ENCODE measurements at places on chromosomes 3 and 15.

GRCh38 chr3:81268526-81268925 is 492.9 kb downstream of the GBE1 start:
- DNase-seq: no peak

DNA sequence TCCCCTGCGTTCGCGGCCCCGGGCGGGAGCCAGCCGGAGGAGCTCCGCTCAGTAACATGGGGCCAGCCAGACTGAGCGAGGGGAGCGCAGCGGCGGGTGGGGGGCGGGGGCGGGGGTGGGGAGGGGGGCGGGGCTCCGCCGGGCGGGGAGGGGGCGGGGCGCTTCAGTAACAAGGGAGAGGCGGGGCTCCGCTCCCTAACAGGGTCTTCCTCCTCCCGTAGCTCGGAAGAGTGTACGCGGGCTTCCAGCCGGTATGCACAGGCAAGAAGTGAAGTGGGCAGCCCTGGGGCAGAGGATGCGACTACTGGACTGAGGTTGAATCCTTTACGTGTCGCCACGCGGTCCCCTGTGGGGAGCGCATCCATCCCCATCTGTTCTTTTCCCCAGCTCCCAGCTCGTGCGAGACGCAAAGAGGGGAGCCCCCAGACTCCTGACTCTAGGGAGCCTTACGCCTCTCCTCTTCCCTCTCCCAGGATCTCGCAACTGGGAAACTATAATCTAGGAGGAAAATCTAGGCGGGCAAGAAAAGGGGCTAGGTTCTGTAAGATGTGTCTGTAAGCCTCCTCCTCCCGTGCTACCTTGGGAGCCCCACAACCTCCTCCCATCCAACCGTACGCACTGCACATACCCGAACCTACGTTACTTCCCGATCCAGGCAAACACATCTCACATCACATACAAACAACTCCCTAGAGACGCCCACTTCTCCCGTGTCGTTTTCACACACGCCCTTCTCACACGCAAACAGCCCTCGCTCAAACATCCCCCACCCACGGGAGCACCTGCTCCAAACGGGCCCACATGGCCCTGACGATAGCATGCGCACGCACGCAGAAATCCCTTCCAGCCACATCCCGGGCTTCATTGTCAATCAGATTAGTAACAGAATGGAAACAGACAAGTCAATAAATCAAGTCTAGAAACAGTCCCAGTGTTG is at the start of gene SHF:
TSS of gene SHF (minus strand) at position 73 of the 937 bp plus-strand sequence. CDS start at position 58, 15 bp downstream.
- peak; percentile 78 for DNase-seq

GRCh38 chr3:144129536-144130214 is 158.1 kb downstream of the DIPK2A start:
- DNase-seq: no peak

- no peak for DNase-seq
These were observed 330.9 kb downstream of the ERC2 start for GRCh38 chr3:56137415-56137814.

GRCh38 chr15:35312344-35312743 is 227.2 kb upstream of the NANOGP8 start:
- DNase-seq: no peak

- peak; percentile 73 for DNase-seq
These were observed 161.3 kb upstream of the TLE3 start for GRCh38 chr15:70259028-70259424.

- no peak for DNase-seq
These were observed 39.5 kb upstream of the FMN1 start for GRCh38 chr15:33234020-33234461.

DNA sequence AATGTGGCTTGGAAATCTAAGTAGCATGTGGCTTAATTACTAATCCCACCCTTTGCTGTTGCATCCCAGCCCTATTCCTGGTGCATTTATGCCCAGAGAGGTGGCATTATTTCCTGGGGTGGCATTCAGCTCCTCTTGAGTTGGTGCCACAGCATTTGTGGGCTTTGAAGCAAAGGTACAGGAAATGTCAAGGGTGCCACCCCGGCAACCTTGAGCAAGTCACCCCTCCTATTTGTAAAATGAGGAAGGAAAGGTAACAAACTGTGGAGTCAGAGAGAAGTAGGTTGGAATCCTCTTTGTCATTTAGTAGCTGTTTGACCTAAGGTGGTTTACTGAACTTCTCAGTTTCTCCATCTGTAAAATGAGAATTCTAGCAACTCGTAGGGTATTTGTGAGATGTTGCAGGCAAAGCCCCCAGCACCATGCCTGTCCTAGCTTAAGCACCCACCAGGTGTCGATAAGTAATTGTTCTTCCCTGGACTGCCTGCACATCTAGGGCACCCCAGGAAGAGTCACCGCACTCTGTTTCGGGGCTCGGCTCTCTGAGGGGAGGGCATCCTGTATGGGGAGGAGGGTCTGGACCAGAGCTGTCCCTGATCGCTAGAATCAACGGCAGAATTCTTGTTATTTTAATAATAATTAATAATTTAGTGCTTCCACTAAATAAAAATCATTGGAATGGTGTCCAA is 17.1 kb downstream of the ISG20 start:
- DNase-seq: peak; percentile 34

- DNase-seq: no peak
These were observed 22.4 kb downstream of the KCNMB2 start for GRCh38 chr3:178558637-178559036.

GRCh38 chr3:112122870-112123269 is 10.2 kb downstream of the GCSAM start:
- no peak for DNase-seq

DNA sequence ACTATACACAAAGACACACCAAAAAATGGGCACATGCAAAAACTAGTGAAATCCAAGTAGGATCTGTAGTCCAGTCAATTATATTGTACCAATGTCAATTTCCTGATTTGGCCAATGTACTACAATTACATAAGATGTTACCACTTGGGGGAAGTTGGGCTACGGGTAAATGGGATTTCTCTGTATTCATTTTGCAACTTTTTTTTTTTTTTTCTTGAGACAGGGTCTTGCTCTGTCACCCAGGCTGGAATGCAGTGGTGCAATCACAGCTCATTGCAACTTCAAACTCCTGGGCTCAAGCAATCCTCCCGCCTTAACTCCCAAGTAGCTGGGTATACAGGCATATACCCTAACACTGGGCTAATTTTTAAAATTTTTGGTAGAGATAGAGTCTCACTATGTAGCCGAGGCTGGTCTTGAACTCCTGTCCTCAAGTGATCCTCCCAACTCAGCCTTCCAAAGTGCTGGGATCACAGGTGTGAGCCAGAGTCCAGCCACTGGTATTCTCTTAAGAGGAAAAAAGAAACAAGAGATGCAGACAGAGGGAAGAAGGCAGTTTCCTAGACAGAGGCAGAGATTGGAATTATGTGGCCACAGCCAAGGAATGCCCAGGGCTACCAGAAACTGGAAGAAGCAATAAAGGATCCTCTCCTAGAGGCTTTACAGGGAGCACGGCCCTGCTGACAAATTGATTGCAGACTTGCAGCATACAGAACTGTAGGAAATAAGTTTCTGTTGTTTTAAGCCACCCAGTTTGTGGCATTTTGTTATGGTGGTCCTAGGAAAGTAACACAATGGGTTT is 33.3 kb downstream of the TFDP2 start:
- DNase-seq: no peak

DNA sequence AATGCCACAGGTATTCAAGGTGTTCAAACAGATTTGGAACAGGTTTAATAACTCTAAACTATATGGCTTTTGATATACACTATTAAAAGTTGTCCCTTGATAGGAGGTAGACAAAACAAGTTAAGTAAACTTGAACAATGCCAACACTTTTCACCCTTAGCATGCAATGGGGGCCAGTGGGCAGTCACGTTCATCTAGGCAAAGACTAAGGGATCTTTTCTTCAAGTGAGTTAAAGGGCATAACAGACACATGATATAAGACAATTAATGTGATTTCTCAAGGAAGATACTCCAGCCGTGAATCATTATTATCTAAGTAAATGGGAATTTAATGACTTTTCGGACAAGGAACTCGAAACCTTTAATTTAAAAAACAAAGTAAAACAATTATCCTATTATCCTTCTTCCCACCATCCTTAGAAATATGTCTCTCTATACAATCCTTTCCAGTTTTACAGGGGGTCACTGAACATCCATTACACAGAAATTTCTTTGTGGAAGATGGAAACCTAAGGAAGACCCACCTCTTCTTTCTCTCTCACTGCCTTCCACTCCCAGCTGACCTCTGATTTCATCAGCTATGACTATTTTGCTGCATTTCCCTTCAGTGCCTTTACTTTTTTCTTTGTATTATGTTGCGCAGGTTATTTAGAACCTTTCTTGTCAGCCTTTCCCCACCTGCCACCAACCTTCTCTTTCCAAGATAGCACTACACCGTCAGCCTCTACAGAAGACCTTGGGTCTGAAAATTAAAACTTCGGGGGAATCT is 1.5 kb downstream of the CLDN1 start:
- DNase-seq: no peak

GRCh38 chr3:101530686-101531047 is 17.7 kb upstream of the SENP7 start:
- DNase-seq: no peak

DNA sequence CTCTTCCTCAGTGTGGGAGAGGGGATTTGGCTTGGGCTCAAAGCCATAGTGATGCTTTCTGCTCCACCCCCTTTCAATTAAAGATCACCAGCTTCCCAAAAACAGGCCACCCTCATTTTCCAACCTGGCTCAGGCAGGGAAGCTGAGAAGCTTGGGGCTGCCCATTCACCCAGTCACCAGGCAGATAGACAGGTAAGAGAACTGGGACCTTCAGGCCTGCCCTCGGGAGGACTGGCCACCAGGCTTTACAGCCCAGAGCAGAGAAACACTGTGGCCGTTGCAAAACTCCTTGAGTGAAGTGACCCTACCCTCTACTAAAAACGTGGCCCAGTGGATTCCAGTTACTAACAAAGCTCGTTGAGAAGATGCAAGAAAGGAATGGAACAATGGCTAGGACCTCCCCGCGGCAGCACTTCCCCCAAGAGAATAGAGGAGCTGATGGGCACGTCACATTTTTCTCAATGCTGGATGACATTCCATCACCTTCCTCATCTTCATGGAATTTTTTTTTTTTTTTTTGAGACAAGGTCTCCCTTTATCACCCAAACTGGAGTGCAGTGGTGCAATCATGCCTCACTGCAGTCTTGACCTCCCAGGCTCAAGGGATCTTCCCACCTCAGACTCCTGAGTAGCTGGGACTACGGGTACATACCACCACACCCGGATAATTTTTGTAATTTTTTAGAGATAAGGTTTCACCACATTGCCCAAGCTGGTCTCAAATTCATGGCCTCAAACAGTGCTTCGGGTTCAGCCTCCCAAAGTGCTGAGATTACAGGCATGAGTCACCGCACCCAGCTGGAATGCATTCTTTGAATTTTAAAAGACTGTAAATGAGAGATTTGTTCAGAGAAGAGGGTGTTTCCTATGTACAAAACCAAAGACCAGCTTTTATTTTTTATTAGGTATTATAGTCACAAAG is 37.9 kb downstream of the LIPC start:
- no peak for DNase-seq

- DNase-seq: no peak
These were observed 1.5 kb upstream of the ITIH3 start for GRCh38 chr3:52792961-52793695.

Data from right forelimb (tissue), 1 donor.